ENCODE measurements at places on chromosomes 13 and 19. TPM values are rescaled to one million over a fixed set of nuclear protein-coding genes. Genes with fewer than 3 reads are reported as not detected.

DNA sequence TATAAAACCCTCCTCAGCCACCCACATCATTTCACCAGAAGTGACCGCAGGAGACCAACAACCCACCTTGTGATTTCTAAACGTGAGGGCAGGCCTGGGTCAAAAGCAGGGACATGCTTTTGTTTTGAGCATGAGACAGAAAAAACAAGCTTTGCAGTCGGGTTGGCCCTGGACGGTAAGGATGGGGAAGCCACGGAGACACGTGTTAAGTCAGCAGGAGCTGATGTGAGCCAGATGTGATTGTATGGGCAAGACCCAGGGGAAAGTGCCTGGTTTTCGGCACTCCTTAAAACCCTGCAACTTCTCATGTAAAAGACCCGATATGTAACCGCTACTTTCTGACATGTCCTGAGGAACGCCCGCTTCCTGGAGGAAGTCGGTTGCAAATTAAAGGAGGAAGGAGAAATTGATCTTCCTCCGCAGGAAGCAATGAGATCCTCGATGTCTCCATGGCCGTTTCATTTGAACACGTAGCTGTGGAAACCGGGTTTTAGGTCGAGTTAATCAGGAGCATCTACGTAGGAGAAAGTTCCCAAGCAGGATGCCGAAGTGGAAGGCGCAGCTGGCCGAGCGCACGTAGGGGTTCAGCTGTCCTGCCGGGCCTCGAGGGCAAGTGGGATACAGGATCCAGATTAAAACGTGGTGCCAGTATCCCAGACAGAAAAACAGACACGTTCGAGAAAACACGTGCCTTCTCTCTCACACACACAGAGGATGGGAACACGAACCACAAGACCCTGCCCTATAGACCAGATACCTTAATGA lies 40.5 kb upstream of the POMP start:
- no peak for DNase-seq

DNA sequence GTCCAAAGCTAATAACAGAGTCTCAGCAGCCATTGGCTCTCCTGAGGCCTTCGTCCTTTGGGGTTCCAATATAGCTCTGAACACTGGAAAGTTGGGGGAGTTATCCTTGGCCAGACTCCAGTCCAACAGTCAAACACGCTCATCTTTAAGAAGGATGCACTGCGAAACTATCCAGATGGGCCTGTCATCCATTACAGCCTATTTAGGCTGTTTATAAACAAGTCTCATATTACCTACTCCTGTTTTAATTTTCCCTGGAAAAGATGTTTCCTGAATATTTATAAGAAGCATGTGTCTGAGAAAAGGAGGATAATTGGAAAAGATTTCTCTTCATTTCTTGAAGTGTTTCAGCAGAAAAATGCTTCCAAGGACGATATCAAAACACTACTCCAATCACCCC lies 170.7 kb downstream of the DCT start:
- DNase-seq = no peak

GRCh38 chr19:11685676-11686650 lies 52.8 kb downstream of the ZNF823 start:
- no peak for DNase-seq

- DNase-seq = no peak
Observed at GRCh38 chr13:106118996-106119395, 416.5 kb downstream of the EFNB2 start.

DNA sequence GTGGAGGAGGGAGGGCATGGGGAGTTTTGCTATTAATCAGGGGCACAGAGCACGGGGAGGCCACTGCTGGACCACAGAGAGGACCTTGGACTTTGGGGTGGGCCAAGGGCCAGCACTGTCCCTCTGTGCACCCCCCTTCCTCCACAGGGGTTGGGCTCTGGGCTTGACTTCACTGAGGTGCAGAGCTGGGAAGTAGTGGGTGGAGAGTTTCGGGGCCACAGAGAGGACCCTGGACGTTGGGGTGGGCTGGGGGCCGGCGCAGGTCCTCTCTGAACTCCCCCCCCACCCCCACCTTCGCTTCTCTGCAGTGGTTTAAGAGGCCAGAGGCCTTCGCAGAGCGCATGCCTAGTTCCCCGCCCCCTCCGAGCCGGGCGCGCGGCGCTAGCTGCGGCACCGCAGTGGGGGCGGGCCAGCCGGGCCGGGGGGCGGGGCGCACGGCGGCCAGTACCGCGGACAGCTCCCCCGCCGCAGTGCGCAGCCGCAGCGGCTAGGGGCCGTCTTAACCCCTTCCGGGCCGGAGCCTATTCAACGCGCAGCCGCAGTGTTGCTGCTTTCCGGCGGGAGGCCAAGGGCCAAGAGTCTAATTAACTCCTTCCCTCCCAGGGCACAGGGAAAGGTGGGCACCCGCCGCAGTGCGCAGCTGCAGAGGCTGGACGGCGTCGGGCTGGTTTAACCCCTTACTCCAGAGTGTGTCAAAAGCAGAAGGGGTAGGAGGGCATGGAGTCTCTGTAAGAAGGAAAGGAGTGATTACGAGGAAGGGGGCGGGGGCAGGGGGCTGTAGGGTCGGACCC lies 3.7 kb downstream of the KCNC3 start:
- DNase-seq = peak; percentile 97

- DNase-seq = no peak
Observed at GRCh38 chr13:32354040-32354439, 38.7 kb downstream of the BRCA2 start.

GRCh38 chr13:33207615-33207961 lies 78.0 kb downstream of the STARD13 start:
- no peak for DNase-seq

- no peak for DNase-seq
Observed at GRCh38 chr19:54532528-54532927, 29.9 kb downstream of the LAIR2 start.

Gene VSTM1
- total RNA-seq = not detected

Gene CGB2
- total RNA-seq = not detected

Gene PABPC3
- 0.41 TPM for total RNA-seq
